Stimulated activated naive CD8-positive, alpha-beta T cell treated with anti-CD3 and anti-CD28 coated beads, Interleukin-15, Interleukin-2, amounts not matched to agents 100 U/mL and 50 U/mL, for 24 hours (primary cell): ENCODE measurements at places on chromosomes 11 and 22.

DNA sequence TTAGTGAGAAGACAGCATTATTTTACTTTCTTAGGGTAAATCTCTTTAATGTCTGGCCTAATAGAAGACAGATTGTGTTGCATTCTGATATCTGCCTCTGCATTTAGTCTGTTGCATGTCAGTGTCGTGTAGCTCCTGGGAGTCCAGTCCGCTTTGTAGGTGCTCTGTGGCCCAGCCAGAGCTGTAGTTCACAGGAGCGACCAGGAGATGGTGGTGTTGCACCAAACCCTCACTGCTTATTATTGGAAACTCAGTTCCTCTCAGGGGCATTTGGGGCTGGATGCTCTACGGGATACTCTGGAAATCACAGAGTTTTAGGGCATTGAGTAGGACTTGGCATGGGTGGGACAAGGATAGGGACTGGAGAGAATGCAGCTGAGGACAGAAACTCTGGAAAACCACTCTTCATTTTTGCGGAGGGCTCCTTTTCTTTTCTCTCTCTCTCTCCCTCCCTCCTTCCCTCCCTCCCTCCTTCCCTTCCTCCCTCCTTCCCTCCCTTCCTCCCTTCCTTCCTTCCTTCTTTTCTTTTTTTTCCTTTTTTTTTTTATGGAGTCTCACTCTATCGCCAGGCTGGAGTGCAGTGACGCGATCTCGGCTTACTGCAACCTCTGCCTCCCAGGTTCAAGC, 21.7 kb downstream of the MIAT start:
- peak; percentile 77 for DNase-seq

DNA sequence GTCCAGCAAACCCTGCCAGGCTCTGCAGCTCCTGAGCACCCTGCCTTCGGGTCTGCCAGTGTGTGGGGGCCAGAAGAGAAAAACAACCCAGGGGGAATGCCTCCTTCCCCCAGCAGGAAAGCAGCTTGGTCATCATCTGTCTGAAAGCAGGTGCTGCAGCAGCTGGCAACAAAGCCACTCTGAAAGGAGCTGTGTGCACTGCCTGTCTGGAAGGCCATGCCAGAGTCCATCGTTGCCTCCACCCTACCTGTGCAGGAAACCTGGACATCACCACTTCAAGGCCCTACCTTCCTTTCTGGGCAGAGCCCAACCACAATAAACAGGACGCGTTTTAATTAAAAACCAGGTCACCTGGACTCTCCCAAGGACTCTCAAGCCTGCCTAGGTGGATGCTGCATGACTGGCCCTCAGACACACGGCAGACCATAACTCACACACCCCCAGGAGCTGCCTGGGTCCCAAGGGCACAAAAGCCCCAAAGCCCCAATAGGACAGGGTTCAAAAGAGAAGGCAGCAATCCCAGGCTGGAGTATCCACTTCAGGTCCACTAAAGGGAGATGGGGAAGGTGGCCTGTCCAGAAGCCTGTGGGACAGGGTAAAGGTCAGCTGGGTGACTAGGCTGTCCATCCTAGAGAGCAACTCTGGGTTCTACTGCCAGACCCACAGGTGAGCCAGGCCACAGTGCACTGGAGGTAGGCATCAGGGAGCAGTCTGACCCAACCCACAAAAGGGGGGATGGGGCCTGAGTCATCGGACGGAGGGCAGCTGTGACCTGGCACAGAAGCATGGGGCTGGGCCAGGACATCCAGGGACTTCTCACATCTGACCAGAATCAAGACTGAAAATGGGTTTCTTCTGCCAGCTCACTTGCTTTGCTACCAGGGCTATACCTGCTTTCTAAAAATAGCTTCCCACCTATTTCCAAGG, 6.1 kb downstream of the GNB1L start:
- DNase-seq: peak; percentile 29

DNA sequence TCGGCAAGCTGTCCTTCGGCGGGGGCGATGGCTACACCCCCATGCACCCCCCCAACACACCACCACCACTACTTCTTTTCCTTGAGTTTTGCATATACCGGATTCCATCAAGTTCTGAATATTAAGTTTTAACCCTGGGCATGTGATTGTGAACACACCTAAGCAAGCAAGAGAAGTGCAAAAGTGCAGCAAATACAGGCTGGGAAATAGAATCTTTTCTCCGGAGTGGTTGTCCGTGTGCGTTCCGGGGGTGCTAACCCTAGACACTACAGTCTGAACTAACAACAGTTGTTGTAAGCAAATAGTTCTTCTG, 574 bp downstream of the PRSS23 start:
- DNase-seq: no peak

DNA sequence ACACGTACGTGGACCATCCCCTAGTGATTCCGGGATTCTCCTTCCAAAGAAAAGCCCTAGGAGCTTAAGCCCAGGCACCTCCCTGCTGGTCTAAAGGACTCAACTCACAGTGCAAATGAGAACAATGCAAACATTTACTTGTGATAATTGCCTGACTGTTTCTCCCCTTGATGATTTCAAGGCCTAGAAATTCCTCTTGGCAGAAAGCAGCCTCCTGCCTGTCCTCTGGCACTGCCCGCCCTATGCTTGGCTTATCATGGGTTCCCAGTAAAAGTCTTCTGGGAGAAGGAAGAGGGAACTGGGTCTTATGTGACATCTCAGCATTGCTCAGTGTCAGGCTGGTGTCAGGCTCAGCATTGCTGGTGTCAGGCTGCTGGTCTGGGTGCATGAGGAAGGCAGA, 351.8 kb downstream of the SHANK2 start:
- DNase-seq: no peak

DNA sequence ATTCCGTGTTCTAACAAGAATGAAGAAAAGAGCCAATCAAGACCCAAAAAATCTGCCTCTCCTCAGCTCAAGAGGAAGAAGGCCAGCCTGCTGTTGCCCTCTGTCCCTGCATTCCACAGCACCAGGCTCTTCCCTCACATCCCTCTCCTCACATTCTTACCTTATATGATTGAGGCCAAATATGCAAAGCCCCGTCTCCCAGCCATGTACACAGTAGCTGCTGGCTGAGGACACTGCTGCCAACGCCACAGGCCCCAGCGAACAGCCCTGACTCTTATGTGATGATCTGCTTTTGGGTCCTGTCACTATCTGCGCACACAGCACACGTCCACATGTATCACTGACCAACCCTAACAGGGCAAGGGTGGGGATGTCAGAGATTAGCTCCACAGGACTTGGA, 60.2 kb downstream of the MICAL3 start:
- DNase-seq: no peak
